Stimulated activated CD4-positive, alpha-beta T cell treated with anti-CD3 and anti-CD28 coated beads, Interleukin-12 subunit alpha, Interleukin-12 subunit beta, amount 100 ng/mL, for 4 hours (primary cell): ENCODE measurements at places on chromosomes 3 and 15.
A peak's percentile ranks its signal among the peaks of the same experiment; 100 is the strongest.

GRCh38 chr15:23839893-23840474 lies 152.9 kb upstream of the NDN start:
- DNase-seq: no peak

GRCh38 chr15:75456710-75457109 lies 5.2 kb upstream of the SIN3A start:
- DNase-seq: no peak

DNA sequence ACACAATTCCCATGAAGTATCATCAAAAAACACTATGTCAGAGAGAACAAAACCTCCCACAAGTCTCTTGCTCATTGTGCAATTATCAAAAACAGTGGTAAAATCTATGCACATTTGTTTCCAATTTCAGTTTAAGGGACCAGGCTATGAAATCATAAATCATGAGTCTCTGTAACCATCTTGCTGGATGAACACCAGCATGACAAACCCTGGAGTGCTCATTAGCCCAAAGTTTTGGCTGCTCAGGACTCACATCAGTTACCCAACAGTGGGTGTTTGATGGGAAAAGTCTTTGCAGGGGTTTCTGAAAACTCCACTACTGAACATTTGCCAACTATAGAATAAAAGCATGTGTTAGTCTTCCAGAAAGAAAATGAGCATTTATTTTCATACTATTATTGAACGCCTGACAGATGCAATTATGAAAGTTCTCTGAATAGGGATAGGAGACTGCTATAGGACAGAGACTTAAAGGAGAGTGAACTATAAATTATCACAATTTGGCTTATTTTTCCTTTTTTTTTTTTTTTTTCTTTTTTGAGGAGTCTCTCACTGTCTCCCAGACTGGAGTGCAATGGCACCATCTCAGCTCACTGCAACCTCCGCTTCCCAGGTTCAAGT lies 240.8 kb upstream of the KCNMB2 start:
- no peak for DNase-seq

DNA sequence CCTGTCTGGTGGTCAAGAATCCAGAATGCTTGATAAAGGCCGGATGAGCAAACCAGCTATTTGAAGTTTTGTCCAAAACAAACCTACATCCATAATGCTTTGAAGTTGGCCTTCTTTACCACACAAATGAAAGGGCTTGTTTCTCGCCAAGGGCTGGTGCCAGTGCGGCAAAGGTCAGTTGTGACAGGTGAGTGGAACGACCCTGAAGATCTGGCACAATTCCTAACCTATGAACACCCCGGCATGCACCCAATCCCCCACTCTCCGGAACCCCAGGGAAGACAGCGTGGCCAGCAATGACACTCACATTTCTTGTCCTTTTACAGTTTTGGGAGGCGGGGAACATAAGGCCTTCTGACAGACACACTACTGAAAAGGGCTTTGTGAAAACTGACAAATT lies 90.6 kb downstream of the ATP10A start:
- DNase-seq: no peak

GRCh38 chr3:52086976-52087663 lies 30.7 kb upstream of the DUSP7 start:
- no peak for DNase-seq

DNA sequence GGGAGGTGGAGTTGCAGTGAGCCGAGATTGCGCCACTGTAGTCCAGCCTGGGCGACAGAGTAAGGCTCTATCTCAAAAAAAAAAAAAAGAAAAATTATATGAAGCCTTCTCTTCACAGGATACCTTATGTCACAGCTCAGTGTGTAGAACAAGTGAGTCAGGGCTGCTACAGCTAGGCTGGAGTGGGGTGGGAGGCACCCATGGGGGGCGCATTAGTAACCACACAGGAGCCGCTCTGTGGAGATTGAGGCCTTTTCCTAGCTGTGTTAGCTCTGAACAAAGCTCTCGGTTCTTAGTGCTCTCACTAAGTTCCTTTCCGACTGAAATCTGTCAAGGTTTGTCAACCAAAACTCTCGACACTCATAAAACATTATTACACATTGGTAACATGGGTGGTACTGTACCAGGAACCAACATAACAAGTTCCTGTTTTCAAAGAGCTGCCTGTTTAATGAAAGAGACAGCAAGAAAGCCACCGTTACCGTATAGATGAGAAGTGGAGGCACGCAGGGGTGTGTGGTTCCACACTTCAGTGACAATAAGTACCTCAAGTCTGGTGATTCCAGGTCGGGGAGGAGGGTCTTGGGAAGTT lies 4.5 kb downstream of the LRRC31 start:
- no peak for DNase-seq

- no peak for DNase-seq
These were observed 224.7 kb downstream of the KLF13 start for GRCh38 chr15:31551323-31551722.

DNA sequence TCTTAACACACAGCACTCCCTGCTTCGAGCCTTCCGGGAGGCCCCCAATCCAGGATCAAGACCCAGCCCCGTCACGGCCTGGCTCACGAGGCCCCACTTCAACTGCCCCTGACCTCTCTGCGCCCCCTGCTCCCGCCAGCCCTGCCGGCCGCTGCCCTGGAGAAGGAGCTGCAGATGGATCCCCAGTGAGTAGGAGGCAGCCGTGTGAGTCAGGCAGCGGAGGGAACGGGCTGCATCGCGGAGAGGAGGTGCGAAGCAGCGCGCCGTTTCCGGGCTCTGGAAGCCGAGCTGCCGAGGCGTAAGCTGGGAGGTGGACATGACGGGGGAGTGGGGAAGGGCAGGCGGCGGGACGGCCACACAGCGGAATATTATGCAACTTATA lies 133.4 kb downstream of the TPRA1 start:
- DNase-seq: peak; percentile 12

- no peak for DNase-seq
These were observed 457.1 kb downstream of the SQOR start for GRCh38 chr15:46091860-46092450.

DNA sequence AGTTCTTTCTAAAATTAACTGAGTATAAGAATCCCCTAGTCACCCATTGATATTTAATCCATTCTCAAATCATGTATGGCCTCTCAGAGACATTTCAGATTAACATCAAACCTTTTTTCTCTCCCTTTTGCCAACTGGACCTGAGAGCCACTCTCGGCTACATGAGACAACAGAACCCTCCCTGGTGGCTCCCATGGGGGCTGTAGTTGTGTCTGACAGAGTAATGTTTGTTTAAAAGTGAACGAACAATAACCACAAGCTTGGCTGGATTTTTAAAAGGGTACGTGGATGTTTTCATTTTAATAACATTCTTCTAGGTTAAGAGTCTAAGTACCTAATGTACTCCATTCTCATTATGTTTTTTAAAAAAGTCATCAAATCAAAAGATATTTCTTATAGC lies 37.1 kb downstream of the P3H2 start:
- no peak for DNase-seq

DNA sequence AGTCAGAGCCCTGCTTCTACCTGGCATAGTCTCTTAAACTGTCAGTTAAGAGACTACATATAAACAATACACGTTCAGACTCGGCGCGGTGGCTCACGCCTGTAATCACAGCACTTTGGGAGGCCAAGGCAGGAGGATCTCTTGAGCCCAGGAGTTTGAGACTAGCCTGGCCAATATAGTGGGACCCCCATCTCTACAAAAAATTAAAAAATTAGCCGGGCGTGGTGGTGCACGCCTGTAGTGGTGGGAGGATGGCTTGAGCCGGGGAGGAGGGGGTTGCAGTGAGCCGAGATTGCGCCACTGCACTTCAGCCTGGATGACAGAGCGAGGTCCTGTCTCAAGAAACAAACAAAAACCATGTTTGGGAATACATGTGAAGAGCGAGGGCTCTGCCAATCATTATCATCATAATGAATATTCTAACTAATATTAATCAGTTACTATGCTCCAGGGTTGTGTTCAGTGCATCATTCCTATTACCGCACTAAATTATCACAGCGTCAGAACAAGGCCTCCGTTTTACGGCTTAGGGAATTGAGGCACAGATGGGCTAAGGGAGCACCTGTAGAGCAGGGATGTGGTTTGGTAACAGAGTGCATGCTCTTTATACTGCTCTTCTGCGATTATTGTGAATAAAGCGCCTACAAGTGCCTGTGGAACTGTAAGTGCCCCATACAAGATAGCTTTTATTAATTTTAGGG lies 844 bp upstream of the UQCC5 start:
- no peak for DNase-seq

DNA sequence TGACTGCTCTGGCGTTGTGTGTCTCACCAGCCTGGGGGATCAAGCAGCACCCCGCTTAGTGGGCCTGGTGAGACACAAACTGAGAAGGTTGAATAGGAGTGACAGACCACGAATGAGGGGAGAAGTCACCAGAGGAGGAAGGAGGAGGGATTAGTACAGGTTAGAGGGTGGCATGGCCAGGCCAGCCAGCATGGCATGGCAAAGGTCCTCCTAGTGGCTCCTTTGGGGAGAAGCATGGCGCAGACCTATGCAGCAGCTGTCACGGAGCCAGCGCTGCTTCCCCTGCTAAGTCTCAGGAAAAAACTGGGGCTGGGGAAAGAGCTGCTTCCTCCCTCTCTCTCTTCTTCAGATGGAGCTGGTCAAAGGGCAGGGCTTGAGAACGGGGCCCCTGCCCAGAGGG lies 48.6 kb downstream of the ZDHHC3 start:
- DNase-seq: no peak

GRCh38 chr3:168248383-168249204 lies 152.9 kb upstream of the GOLIM4 start:
- no peak for DNase-seq

GRCh38 chr3:159825216-159825854 lies 163.3 kb upstream of the IL12A start:
- no peak for DNase-seq

DNA sequence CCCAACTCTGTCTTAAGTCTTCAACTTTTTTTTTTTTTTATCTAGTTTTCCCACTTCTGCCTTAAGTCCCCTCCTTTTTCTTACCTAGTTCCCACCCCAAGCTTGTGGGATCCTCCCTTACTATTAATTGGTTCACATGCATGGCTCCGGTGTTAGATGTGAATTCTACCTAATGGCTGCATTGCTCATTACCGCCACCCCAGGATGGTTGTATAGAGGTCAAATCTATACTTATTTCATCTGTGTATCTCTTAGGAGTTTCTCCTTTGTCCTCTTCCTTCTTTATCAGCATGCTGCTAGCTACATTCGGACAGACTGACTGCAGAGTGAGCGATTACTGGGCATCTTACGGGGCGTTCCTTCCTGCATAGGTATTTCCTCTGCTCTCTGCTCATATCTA lies 605.7 kb upstream of the GRM7 start:
- no peak for DNase-seq

DNA sequence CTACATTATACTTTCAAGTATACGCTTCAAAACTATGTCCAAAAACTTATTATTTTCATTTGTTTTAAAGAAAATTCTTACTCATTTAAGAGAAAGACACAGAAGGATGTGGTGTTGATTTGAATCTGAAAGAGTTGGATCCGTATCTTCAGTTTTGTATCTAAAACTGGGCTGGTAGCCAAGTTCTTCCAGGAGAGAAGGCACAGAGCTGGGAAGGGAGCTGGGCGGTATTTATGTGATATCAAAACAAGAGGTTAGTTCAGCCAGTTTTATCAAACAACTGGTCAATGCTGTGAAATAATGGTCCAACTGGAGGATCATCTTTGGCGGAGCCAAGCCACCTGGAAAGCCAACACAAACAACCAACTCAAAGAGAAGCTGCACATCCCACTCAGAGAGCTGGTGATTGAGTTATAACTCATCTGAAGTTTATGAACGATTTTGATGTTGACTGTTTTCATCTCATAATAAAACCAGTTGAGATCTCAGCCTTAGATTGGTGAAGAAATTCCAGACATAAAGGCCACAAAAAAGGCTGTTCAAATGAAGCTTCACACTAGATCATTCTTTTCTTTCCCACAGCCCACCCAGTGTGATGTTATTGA lies 489.6 kb upstream of the RASGRP1 start:
- no peak for DNase-seq

DNA sequence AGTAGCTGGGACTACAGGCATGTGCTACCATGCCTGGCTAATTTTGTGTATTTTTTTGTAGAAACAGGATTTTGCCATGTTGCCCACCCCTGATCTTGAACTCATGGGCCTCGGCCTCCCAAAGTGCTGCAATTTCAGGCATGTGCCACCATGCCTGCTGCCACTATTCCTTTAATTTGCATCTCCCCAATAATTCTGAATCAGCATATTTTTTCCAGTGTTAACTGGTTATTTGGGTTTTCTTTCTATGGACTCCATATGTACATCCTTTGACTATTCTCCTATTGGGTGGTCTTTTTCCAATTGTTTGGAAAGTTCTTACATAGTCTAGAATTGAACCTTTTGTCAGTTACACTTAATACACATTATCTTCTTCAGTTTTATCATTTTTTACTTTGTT lies 28.1 kb downstream of the HLTF start:
- DNase-seq: no peak
